ENCODE measurements at places on chromosomes 3 and 15.

GRCh38 chr3:54965746-54966145 is 37.9 kb upstream of the LRTM1 start:
- no peak overlapping the region for H3K27ac ChIP-seq
- peaks cover 2% of the 10 kb centered on the region for H3K4me1 ChIP-seq
- no peaks in the 10 kb centered on the region for H3K36me3 ChIP-seq
- DNase-seq: no peak
- H3K4me3 ChIP-seq: no peak overlapping the region

DNA sequence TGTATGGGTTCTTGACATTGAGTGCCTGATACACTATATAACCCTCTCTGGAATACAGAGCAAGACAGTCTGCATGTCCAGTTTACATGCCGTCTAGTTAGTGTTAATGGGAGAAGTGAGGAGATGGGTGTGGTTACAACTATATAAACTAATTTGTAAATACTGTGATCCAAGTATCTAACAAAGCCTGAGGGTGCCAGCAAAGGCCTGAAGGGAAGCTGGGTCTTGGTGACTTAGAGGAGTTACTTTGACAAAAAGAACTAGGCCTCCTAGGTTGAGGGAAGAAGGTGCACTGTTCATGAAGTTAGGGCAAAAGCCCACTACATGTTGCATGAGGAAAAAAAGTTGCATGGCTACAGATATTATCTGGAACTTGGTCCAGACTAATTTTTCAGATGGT is 2.3 kb downstream of the NSUN3 start:
- H3K36me3 ChIP-seq: peaks cover 23% of the 10 kb centered on the region
- H3K27ac ChIP-seq: no peak overlapping the region
- no peak overlapping the region for H3K4me3 ChIP-seq
- peaks cover 54% of the 10 kb centered on the region for H3K4me1 ChIP-seq
- DNase-seq: no peak
- no peaks in the 10 kb centered on the region for H3K27me3 ChIP-seq

GRCh38 chr3:195069501-195070251 is 201.3 kb downstream of the XXYLT1 start:
- H3K4me1 ChIP-seq: peaks cover 19% of the 10 kb centered on the region
- no peak overlapping the region for H3K4me3 ChIP-seq
- H3K27ac ChIP-seq: no peak overlapping the region
- DNase-seq: no peak
- no peaks in the 10 kb centered on the region for H3K27me3 ChIP-seq
- H3K36me3 ChIP-seq: peaks cover 19% of the 10 kb centered on the region

GRCh38 chr3:168497741-168498140 is 402.0 kb upstream of the GOLIM4 start:
- no peaks in the 10 kb centered on the region for H3K4me1 ChIP-seq
- DNase-seq: no peak
- H3K27ac ChIP-seq: no peak overlapping the region

- peak overlapping the region; percentile 73 for H3K27ac ChIP-seq
- peaks cover 19% of the 10 kb centered on the region for H3K4me1 ChIP-seq
- no peaks in the 10 kb centered on the region for H3K27me3 ChIP-seq
- H3K36me3 ChIP-seq: peaks cover 13% of the 10 kb centered on the region
Observed at GRCh38 chr3:69014022-69014580, 617 bp upstream of the EOGT start.

GRCh38 chr15:80518522-80518921 is 114.3 kb downstream of the ARNT2 start:
- H3K27me3 ChIP-seq: no peaks in the 10 kb centered on the region
- H3K4me3 ChIP-seq: no peak overlapping the region
- no peaks in the 10 kb centered on the region for H3K36me3 ChIP-seq
- DNase-seq: no peak
- no peak overlapping the region for H3K27ac ChIP-seq

GRCh38 chr3:35790764-35791163 is 151.4 kb downstream of the ARPP21 start:
- H3K4me1 ChIP-seq: peaks cover 7% of the 10 kb centered on the region
- H3K36me3 ChIP-seq: no peaks in the 10 kb centered on the region
- H3K27me3 ChIP-seq: no peaks in the 10 kb centered on the region

DNA sequence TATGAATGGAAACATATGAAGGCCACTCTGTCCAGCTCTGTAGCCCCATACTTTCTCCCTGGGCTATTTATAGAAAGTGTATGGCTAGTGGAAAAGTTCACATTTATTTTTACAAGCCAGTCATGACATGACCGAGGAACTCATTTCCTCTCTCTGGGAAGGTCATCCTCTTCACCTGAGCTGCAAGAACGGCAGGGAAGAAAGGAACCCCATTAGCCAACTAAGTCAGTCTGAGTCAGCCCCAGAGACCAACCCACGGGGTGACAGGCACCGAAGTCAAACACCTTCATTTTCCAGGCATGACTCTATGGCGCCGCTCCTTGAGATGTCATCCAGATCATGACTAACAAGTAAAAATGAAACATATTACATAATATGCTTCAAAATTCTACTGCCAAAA is 4.8 kb downstream of the PAQR9 start:
- H3K36me3 ChIP-seq: peaks cover 5% of the 10 kb centered on the region
- DNase-seq: no peak
- H3K27me3 ChIP-seq: peaks cover 48% of the 10 kb centered on the region
- peaks cover 6% of the 10 kb centered on the region for H3K4me1 ChIP-seq
- H3K4me3 ChIP-seq: no peak overlapping the region
- H3K27ac ChIP-seq: no peak overlapping the region

DNA sequence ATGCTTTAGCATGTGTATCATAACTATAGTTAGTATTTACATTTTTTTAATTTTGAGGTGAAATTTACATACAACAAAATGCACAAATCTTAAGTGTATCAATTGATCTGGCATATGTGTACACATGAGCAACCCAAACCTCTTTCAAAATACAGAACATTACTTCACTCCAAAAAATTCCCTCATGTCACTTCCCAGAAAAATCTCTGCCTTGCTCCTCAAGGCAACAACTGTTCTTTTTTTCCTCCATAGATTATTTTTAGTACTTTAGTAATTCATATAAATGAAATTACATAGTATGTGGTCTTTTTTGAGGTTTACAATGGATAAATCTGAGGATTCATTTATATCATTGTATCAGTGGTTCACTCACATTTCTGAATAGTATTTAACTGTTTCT is 84.9 kb downstream of the TRIM42 start:
- no peaks in the 10 kb centered on the region for H3K36me3 ChIP-seq
- H3K27ac ChIP-seq: no peak overlapping the region
- H3K4me1 ChIP-seq: peaks cover 5% of the 10 kb centered on the region
- peaks cover 4% of the 10 kb centered on the region for H3K27me3 ChIP-seq
- DNase-seq: no peak
- H3K4me3 ChIP-seq: no peak overlapping the region

DNA sequence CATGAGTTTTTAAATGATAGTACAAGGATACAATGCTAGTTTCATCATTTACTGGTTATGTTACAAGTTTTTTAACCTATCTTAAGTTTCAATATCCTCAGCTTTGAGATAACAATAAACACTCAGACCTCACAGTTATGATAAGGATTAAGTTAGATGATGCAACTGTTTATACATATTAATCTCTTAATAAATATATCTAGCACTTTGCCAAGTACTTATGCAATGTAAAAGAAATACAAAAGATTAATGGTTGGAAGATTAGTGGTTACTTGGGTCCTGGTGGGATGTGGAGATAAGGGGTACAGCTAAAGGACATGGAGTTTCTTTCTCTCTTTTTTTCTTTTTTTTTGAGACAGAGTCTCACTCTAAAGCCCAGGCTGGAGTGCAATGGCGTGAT is 12.0 kb downstream of the SPPL2A start:
- no peak for DNase-seq
- H3K4me1 ChIP-seq: peaks cover 7% of the 10 kb centered on the region
- H3K36me3 ChIP-seq: peaks cover 21% of the 10 kb centered on the region
- no peaks in the 10 kb centered on the region for H3K27me3 ChIP-seq
- no peak overlapping the region for H3K4me3 ChIP-seq
- no peak overlapping the region for H3K27ac ChIP-seq

DNA sequence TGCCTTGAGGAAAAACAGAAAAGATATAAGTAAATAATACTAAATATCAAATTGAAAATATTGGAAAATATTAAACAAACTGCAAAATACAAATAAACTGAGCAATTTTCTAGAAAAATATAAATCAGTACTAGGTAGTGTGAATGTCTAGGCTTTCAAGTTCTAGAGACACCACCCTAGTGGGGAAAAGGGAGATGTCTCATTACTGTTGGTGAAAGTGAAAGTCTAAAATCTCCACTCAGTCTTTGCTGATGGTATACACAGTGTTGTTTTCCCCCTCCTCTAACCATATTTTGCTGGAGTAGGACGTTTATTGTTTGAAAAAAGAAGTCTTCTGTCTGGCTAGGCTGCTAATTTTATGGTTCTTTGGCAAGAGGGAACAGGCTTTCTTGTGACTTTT is 1368.9 kb downstream of the OTOL1 start:
- H3K4me1 ChIP-seq: no peaks in the 10 kb centered on the region
- H3K27ac ChIP-seq: no peak overlapping the region
- no peak overlapping the region for H3K4me3 ChIP-seq
- no peak for DNase-seq
- H3K27me3 ChIP-seq: no peaks in the 10 kb centered on the region
- no peaks in the 10 kb centered on the region for H3K36me3 ChIP-seq

DNA sequence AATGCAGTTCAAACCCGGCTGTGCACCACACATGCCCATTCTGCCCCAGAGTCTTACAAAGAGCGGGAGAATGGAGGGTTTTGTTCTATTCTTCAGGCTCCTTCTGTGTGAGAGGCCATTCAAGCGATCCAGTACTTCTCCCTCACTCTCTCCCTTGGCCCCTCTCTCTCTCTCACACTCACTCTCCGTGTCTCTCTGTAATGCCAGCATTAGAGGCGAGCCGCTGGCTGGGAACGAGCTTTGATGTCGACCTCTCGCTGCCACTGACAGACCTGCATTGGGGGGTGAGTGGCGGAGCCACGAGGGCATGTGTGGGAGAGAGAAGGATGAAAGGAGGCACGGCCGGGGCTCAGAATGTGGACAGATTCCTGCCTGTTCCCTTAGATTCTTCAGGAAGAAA is 231.7 kb upstream of the ARRDC4 start:
- H3K27ac ChIP-seq: no peak overlapping the region
- H3K4me3 ChIP-seq: no peak overlapping the region
- H3K36me3 ChIP-seq: no peaks in the 10 kb centered on the region
